ENCODE measurements at places on chromosomes 16 and 17.

- no peak for DNase-seq
Observed at GRCh38 chr16:56860226-56861020, 4.6 kb upstream of the SLC12A3 start.

DNA sequence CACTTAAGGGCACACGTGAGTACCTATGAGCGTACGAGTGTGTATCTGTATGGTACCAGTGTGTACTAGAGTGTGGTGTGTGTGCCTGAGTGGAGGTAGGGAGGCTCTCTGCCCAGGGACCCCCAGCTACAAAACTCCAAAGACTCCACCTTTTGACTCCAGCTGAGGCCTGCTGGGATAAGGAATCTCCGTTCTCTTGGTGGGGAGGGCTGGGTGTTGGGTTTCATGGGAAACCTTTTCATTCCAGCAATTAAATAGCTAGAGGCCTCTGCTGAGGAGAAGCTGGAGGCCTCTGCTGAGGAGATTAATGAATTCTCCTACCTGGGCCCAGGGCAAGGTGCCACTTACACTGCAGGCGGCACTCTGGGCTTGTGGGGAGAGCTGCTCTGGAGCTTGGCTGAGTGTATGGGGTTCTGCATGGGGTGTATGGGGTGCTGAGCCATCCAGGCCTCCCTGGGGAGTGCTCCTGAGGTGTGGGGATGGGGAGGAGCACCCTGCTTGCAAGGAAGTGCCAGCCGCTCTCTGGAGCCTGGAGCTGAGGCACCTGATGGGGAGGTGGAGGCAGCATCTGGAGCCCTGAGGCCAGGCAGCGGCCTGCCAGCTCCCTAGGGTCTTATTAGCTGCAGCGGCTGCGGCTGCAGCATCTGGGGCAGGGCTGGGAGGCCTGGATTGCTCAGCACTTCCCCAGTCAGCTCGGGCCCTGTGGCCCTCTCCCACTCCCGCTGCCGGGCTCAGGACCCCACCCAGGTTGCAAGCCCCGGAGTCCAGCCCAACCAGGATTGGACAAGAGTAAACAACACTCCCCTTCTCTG, 4.6 kb downstream of the ANKRD13B start:
- no peak for DNase-seq

GRCh38 chr17:83096401-83097224, 17.2 kb downstream of the METRNL start:
- no peak for DNase-seq

DNA sequence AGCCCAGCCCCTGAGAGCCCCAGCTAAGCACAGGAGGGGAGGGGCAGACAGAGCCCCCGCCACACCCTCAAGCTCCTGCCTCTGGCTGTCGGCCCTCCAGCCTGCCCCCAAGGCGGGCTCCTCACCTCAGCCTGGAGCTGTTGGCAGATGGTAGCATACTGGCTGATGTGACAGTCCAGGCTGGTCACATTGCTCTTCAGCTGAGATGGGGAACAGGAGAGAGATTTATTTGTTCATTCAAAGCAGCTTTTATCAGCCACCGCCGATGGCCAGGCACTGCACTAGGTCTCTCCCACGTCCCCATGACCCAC, 14.8 kb downstream of the KIF18B start:
- no peak for DNase-seq

- no peak for DNase-seq
Observed at GRCh38 chr16:4775005-4775404, 8.0 kb upstream of the ZNF500 start.

DNA sequence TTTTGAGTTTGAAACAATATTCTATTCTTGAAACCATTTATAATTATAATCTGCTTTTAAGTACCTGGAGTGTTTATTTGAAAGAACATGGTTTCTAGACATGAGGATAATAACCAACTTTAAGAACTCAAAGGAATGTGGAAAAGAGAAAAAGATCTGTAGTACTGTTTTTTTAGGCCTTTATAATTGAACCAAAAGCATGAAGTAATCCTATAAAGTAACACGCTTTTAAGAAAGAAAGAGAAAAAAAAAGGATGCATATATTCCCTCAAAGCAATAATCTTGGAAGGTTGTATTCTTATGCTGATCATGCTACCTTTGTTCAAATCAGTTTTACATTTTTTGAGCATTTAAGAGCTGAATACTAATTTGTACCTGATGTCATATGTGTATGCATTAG, 54.0 kb upstream of the RHBDL3 start:
- no peak for DNase-seq

DNA sequence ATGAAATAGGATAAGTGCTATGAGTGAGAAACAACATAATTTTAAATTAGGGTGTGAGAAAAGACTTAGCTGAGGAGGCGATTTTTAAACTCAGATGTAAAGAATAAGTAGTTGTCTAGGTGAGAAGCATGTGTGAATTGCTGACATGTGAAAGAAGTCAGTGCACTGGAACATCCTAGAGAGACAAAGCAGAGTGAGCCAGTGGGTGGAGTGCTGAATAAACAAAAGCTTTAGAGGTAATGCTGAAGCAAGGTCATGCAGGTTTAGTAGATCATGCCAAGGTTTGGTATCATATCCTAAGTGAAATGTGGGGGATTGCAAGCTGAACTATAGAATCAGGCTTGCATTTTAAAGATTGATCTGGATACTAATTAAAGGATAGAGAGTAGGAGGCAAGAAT, 89.4 kb downstream of the KIF2B start:
- DNase-seq: no peak

DNA sequence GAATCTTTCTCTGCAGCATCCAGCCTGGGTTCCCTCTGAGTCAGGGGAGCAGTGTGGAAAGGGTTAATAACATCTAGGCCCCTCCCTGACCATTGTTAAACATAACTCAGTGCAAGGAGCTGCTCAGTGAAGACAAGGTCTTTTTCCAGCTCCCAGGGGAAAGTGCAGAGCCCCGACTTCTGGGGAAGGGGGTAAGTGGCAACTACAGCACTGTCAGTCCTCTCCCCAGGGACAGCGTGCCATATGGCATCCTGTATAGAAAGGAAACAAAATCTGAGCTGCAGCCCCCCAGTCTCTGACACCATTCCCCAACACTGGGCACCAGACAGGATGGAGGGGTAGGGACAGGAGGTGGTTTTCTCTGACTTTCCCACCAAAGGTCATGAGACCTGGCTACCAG, 7.8 kb downstream of the MRPL27 start:
- no peak for DNase-seq

GRCh38 chr17:46262271-46262670, 32.7 kb upstream of the LRRC37A start:
- DNase-seq: no peak

DNA sequence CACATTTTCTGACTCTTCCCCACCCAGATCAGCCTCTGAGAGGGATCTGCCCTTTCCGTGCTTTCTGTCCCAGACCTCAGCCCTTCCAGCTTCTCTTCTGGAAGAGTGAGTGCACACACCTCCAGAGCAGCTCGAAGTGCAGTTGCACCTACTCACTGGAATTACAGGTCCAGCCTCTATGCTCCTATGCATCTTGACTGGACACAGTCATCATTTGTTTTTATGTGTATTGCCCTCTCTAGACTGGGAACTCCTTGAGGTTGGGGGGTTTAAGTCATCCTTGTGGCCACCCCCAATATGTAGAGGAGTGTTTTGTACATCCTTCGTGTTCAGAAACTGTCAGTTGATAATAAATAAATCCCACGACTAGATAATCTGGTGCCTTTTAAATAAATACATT, 81.9 kb downstream of the CDK5R1 start:
- DNase-seq: no peak

- no peak for DNase-seq
Observed at GRCh38 chr16:2223942-2224486, 623 bp downstream of the E4F1 start.

DNA sequence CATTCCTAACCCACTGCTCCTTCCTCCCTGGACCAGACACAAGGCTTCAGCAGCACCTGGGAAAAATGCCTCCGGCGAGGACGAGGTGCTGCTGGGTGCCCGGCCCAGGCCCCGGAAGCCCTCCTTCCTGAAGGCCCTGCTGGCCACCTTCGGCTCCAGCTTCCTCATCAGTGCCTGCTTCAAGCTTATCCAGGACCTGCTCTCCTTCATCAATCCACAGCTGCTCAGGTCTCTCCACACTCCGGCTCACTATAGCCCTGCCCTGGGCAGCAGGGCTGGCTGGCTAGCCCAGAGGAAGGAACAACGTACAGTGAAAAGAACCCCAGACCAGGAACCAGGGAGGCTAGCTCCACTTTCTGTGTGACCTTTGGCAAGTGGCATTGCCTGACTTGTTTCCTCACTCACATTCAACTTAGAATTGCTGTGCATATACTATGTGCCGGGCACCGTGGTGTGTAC, 26.2 kb downstream of the ABCC3 start:
- DNase-seq: no peak

DNA sequence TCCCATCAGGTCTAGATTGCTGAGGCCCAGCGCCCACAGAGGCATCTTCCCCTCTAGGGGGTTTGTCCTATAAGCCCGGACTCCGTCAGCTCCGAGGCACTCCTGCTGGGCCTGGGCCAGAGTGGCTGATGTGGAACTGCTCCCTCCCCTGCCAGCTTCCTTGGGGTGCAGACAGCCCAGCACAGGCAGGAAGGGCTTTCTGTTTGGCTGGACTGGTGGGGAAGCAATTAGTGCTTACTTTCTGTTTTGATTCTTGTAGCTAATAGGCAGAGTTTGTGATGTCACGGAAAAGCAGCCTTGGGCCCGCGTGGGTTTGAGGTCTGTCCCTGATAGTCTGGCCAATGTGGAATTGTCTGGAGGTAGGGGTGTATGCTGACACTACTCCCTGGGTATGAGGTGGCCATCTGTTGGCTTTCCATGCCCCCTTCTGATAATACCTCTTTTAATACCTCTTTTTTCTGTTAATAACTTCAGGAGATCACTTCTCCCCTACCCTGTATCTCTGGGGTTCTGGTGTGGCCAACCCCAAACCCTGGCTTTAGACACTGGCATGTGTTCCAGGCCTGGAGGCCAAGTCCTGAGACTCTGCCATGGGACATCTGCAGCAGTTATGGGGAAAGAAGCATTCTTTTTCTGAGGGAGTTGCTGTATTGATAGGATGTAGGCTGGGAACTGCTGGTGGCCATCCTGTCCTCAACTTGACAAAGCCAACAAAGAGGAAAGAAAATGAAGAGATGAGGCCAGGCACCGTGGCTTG, 190.9 kb downstream of the RAB11FIP4 start:
- DNase-seq: no peak

- DNase-seq: no peak
Observed at GRCh38 chr16:27199235-27199586, 4.1 kb upstream of the KDM8 start.

DNA sequence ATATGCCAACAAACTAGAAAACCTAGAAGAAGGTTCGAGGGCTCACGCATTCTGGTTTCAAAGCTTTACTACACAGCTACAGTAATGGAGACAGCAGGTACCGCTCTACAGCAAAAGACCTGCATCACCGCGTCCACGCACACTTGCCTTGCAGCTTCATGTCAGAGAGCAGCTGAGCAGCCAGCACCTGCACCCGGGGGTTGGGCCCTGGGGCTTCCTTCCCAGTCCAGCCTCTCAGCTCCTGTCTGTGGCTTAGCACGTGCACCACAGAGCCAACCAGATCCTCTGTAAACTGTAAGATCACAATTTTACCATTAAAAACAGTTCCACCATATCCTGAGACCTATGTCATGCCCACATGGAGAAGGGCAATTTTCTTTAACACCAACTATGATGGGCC, 15.3 kb downstream of the MEAK7 start:
- DNase-seq: no peak

DNA sequence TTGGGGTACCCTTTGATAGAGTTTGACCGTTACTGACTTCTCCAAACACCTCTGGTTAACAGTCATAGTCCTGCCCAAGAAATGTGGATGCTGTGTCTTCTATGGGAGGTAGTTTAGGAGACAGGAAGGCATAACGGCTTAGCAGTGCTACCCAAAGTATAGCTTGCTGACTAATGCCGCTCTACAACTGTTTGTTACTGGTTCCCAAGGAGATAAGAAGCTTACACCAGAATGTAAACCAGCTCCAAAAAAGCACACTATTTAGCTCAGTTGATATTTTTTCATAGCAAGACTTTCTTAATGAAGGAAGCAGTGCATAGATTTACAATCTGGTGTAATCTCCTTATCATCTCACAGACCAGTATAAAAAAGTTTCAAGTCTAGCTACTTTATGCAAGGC, 95.7 kb downstream of the HS3ST3B1 start:
- DNase-seq: no peak

- no peak for DNase-seq
Observed at GRCh38 chr17:43169561-43170139, 1.4 kb upstream of the NBR1 start.

DNA sequence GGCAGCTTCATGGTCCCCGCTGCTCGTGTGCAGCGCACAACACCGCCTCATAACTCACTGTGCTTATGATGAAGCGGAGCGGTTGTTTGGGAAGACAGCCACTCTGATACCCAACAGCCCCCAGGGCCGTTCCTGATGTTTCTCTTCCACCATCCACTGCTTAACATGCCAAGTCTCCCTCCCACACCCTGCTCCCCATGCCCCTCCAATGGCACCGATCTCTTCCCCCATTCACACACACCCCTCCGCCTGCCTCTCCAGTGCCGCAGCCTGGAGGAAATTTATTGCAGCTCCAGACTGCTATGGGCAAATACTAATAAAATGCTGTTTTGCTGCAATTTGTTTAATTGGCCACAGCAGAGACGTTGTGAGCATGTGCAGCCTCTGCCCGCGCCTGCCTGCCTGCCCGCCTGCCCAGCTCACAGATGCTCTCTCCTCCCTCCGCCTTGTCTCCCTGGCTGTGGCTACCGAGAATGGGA, 80.3 kb upstream of the LHX1 start:
- DNase-seq: no peak

DNA sequence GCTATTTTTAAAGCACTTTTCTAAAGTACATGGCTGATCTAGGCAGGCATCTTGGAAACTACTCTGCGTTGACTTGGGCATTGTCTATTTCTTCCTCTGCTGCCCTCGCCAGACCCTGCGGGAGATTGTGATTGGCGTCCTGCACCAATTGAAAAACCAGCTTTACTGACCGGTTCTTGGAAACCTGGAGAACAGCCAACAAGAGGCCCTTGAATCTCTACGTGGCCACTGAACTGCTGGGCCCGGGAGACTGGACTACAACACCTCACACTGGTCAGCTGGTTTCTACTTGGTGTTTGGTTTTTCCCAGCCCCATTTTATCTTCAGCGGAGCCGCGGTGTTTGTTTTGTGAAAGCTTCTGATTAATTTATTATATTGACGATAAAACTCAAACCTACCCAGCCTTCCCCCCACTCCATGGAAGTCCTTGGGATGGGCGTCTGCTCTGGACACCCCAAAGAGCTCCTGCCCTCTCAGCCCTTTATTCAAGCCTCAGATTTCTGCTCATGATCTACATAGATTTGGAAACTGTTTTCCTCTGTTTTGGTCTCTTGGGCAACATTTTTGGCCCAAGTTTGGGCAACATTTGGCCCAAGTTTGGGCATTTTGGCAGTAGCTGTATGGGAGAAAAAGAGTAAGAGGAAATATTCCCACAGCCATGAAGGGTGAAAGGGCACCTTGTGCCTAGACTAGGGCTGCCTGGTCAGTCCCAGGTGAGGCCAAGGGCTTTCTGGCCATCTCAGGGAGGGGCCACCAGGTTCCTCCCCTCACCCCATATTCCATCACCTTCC, 4.7 kb downstream of the MLX start:
- no peak for DNase-seq

GRCh38 chr17:59534583-59534982, 30.8 kb upstream of the DHX40 start:
- DNase-seq: no peak

GRCh38 chr17:248337-249235, 67.1 kb upstream of the DOC2B start:
- DNase-seq: no peak
